ENCODE measurements at places on chromosomes 7 and 10.

GRCh38 chr10:26621889-26622711 lies 75.4 kb upstream of the PDSS1 start:
- no peak for DNase-seq

- no peak for DNase-seq
Observed at GRCh38 chr7:51268859-51269258, 47.8 kb downstream of the COBL start.

GRCh38 chr10:46541017-46541661 lies 15.3 kb downstream of the GPRIN2 start:
- no peak for DNase-seq

DNA sequence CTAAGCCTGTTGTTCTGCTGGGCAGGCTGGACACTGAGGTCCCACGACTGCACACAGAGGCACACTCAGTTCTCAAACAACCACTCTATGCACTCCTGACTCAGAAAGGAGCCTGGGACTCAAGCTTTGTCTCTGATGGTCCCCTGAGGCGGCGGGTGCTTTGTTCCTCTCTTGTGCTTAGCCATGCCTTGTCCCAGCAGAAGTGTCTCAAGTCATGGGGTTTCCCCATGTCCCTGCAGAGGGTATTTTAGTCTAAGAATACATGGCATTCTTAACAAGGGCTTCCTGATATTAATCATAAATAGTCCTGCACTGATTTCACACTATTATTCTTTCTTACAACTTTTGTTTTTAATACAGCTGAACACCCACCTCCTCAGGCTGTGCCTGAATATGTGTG lies 72.5 kb downstream of the CXCL12 start:
- no peak for DNase-seq

GRCh38 chr10:4984223-4984622 lies 19.4 kb downstream of the AKR1C2 start:
- no peak for DNase-seq

- DNase-seq = no peak
Observed at GRCh38 chr7:127900141-127900540, 131.1 kb downstream of the LRRC4 start.

- no peak for DNase-seq
Observed at GRCh38 chr10:125548356-125548755, 134.6 kb downstream of the TEX36 start.

DNA sequence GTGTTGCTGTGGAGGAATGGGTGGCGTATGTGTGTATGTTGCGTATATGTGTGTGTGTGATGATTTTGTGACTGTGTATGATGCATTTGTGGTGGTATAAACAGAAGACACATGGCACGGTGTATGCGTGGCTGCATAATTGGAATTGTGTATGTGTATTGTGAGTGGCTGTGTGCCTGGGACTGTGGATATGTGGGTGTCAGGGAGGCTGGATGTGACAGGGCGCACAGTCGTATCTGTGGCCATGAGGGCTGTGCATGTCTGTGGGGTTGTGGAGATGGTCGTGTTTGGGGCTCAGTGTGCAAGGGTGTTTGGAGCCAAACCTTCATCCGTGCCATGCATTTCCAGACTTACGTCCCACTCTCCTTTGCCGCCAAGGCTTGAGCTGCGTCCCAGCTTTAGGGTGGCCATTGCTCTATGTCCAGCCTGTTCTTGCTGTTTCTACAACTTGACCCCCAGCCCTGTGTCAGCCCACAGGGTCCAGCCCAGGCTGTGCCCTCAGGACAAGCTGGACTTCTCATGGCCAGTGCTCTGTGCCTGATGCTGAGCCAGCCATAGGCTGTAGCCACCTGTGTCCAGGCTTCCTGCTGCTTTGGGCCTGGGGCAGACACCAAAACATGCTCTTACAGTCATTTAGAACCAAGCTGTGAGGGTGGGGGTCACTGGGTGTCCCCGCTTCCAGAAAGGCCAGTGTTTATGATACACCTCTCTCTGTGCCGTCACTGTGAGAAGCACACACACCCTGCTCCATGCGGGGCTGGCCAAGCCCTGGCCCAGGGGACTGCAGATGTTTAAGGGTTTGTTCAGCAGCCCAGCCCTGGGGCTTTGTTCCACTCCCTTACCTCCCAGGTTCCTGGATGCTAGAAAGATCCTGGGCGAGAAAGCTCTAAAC lies 127.6 kb downstream of the NEURL1 start:
- no peak for DNase-seq

DNA sequence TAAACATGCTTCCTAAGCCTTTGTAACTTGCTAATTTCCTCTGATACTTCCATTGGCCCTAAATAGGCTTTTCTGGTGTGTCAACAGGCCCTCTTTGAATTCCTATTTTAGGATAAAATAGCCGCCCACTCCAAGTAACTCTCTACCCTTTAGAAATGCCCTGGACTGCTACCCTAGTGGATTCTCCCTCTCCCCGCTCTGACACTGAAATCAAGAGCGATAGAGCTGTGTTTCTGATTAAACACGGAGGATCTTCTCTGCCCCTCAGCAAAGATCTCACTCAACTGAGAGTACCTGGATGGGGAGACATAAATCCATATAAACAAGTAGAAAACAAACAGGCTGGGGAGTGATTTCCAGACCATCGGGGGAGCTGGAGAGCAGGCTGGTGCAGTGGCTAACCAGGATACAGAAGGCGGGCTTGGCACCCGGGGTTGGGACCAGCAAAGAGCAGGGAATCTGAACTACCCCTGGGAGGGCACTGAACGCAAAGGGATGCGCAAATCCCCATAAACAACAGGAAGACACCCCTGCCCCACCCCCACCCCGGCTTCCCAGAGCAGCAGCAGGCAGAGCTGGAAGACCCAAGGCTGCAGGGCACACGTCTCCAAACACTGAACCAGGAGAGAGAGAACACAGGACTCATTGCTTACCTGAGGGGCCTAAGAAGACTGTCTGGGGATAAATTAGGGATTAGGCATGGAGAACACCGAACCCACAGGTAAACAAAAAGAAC lies 2.5 kb downstream of the ASB13 start:
- DNase-seq = no peak

- no peak for DNase-seq
Observed at GRCh38 chr7:20797042-20797461, 10.4 kb upstream of the SP8 start.

GRCh38 chr10:71554671-71555070 lies 158.0 kb downstream of the CDH23 start:
- DNase-seq = no peak

- DNase-seq = no peak
Observed at GRCh38 chr7:36315309-36315944, 74.2 kb upstream of the ANLN start.

GRCh38 chr10:3046210-3046779 lies 21.1 kb upstream of the PFKP start:
- no peak for DNase-seq

GRCh38 chr7:30116771-30117170 lies 18.0 kb upstream of the MTURN start:
- no peak for DNase-seq

DNA sequence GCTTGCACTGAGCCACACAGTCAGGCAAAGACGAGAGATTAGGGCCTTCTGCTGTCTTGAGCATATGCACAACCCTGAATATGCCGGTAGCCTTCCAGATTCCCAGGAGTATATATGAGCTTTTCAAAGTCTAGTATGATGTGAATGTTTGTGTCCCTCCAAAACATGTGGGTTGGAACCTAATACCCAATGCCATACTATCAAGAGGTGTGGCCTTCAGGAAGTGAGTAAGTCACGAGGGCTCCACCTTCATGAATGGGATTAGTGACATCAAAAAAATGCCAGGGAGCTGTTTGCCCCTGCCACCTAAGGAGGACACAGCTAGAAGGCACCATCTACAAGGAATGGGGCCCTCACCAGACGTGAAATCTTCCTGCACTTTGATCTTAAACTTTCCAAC lies 105.2 kb downstream of the CH25H start:
- no peak for DNase-seq

GRCh38 chr10:99234041-99234790 lies 1.4 kb downstream of the HPSE2 start:
- no peak for DNase-seq

GRCh38 chr7:51255036-51255435 lies 61.6 kb downstream of the COBL start:
- DNase-seq = no peak

DNA sequence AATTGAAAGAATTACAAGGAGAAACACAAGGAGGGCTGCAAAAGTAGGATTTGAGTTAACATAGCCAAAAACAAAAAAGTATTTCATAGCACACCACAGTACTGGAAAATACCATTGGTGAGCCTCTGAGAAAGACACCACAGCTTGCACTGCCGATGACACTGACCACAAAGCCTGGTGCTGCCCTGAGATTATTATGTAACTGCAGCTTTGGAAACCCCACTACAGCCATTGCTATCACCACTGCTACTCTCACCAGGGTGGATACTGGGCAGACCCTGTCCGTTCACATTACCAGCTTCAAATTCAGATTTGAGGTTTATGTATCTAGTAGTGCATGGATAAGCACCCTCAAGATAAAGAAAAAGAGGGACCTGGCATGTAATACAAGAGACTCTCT lies 1246.7 kb upstream of the SORCS1 start:
- no peak for DNase-seq

DNA sequence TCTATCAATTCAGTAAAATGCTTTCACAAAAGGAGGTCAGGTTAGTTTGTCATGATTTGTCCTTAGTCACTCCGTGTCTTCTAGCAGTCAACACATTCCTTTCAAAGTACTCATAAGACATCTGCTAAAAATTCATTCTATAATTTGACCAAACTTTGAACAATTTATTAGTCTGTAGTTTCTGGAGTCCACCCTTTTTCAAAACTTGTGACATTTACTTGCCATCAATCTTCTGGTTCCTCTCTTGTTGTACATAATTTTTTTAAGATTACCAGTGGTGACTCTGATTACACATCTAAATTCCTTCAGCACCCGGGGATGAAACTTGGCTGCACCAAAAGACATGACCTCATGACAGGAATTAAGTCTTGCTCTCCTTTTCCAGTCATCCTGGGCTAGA lies 130.1 kb downstream of the NEBL start:
- no peak for DNase-seq

GRCh38 chr7:47454069-47454973 lies 127.6 kb downstream of the TNS3 start:
- no peak for DNase-seq

- no peak for DNase-seq
Observed at GRCh38 chr7:104196161-104196560, 11.7 kb downstream of the ORC5 start.

GRCh38 chr7:64494912-64495461 lies 67.9 kb downstream of the ZNF680 start:
- no peak for DNase-seq

GRCh38 chr10:16847644-16848043 lies 30.4 kb upstream of the RSU1 start:
- DNase-seq = no peak

DNA sequence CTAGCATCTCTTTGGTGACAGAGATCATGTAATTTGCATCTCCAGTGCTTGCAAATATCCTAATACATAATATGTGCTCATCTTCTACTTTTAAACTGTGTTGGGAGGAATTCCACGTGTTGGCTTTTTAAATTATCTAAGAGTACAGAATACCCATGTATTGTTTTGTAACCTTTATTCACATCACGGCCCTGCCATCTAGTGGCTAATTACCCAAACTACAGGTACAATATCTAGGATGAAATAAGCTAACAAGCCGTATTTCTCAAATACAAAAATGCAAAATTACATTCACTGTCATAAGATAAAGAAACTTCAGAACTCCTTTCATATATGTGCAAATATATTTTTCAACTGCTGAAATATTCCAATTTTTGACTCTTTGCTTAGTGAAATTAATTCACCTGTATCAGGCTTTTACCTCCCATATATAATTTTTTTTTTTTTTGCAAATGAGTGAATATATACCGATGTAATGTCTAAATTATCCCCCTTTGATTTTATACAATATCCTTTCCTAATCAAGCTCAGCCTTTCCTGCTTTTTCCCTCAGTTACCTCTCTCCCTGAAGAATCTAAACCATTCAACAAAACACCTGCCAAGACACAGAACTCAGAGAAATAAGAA lies 30.3 kb upstream of the LSM8 start:
- no peak for DNase-seq

GRCh38 chr10:33550811-33551210 lies 216.3 kb upstream of the NRP1 start:
- no peak for DNase-seq

GRCh38 chr10:4137299-4137698 lies 352.3 kb upstream of the KLF6 start:
- no peak for DNase-seq

- no peak for DNase-seq
Observed at GRCh38 chr7:118288098-118288497, 63.6 kb downstream of the ANKRD7 start.

DNA sequence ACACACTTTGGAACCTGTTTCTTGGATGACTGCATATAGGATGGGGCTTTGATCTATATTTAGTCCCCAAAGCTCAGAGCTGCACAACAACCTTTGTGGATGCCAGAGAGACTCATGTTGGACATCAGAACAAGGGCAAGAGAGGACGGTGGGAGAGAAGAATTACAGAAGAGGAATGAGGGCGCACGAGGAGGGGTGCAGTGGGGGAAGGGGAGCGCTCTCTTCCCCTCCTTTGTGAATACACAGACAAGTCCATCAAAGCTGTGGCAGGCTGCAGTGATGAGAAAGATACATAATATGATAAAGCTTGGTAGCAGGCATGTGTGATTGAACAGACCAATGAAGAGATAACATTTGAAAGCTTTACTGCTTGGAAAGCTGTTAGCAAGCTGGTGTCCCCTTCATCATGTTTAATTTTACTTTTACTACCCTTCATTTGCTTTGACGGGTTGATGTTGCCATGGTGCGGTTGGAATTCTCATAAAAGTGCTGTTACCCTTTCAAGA lies 857.8 kb downstream of the KCNMA1 start:
- no peak for DNase-seq

GRCh38 chr7:85474234-85474633 lies 287.4 kb upstream of the SEMA3D start:
- no peak for DNase-seq

- no peak for DNase-seq
Observed at GRCh38 chr10:21083861-21084260, 186.8 kb upstream of the NEBL start.

DNA sequence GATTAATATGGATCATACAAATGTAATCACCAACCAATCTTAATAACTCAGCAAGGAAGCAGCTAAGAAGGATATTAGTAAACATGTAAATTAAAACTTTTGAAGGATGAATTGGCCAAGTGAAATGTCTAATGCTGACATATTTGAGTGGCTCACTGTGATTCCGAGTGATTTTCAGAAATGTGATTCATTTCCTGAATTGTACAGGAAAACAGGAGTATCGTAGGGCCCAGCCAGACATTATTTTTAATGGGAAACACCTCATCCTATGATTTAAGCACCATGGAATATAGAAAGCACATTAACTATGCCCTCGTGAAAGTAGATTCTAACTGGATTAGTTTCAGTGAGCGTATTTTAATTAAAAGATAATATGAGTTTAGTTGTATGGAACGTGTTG lies 82.3 kb downstream of the LHFPL3 start:
- DNase-seq = no peak

- no peak for DNase-seq
Observed at GRCh38 chr7:132656846-132657776, 80.8 kb upstream of the PLXNA4 start.

GRCh38 chr10:97717627-97718026 lies 4.1 kb downstream of the MARVELD1 start:
- no peak for DNase-seq

GRCh38 chr7:30479202-30480120 lies 877 bp upstream of the NOD1 start:
- DNase-seq = no peak

- DNase-seq = no peak
Observed at GRCh38 chr7:99748846-99749579, 14.0 kb upstream of the CYP3A7 start.

- DNase-seq = no peak
Observed at GRCh38 chr7:106045139-106045538, 67.0 kb downstream of the SYPL1 start.
